ENCODE measurements at places on chromosomes 5 and 9. TPM values are rescaled to one million over a fixed set of nuclear protein-coding genes. Genes with fewer than 3 reads are reported as not detected.

GRCh38 chr9:120758544-120758943 lies 34.7 kb downstream of the FBXW2 start:
- peaks cover 12% of the 10 kb centered on the region for H3K36me3 ChIP-seq
- no peaks in the 10 kb centered on the region for H3K27me3 ChIP-seq
- peak overlapping the region; percentile 5 for H3K27ac ChIP-seq

DNA sequence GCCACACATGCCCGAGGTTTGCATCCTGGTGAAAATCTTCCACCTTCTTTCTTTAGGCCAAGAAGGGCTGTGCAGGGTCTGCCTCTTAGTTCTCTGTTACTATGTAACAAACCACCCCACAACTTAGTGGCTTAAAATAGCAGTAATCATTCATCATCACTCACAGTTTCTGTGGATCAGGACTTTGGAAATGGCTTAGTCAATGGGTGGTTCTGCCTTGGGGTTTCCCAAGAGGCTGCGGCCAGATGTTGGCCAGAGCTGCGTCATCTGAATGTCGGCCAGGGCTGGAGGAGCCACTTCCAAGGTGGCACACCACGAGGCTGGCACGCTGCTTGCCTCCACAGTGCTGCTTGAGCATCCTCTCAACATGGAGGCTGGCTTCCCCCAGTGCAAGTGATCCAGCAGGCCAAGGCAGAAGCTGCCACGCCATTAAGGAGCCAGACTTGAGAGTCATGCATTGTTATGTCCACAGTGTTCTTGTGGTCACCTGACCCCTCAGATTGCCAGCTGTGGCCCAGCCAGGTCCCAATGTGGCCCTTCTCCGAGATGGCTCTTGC lies 135.2 kb downstream of the RXRA start:
- no peak overlapping the region for H3K27ac ChIP-seq
- no peaks in the 10 kb centered on the region for H3K36me3 ChIP-seq
- H3K27me3 ChIP-seq: no peaks in the 10 kb centered on the region
- H3K4me1 ChIP-seq: peaks cover 4% of the 10 kb centered on the region
- no peak overlapping the region for H3K4me3 ChIP-seq

- H3K4me1 ChIP-seq: no peaks in the 10 kb centered on the region
- H3K27ac ChIP-seq: no peak overlapping the region
- no peak for DNase-seq
- no peaks in the 10 kb centered on the region for H3K27me3 ChIP-seq
- no peaks in the 10 kb centered on the region for H3K36me3 ChIP-seq
- no peak overlapping the region for H3K4me3 ChIP-seq
Observed at GRCh38 chr9:106797299-106797698, 65.7 kb upstream of the ZNF462 start.

The SEC61B gene
- total RNA-seq: 166 TPM

DNA sequence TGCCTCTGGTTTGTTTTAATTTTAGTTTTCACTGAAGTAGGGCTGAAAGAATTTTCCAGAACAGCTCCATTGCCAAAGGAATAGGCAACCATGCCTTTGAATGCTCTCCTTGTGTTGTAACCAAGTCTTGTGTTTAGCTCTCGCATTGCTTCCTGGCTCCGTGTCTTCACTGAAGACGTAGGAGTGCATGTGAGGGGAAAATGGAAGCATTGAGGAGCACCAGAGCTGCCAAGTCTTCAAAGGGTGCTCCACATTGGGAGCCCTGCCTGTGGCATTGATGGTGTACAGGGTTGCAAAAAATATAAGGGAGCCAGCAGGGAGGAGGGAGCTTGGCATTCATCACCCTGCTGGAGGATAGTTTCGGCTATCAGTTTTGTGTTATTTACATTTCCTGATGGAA lies 86.6 kb downstream of the NTRK2 start:
- no peak overlapping the region for H3K27ac ChIP-seq
- H3K36me3 ChIP-seq: no peaks in the 10 kb centered on the region
- peaks cover 52% of the 10 kb centered on the region for H3K4me1 ChIP-seq
- H3K4me3 ChIP-seq: no peak overlapping the region

DNA sequence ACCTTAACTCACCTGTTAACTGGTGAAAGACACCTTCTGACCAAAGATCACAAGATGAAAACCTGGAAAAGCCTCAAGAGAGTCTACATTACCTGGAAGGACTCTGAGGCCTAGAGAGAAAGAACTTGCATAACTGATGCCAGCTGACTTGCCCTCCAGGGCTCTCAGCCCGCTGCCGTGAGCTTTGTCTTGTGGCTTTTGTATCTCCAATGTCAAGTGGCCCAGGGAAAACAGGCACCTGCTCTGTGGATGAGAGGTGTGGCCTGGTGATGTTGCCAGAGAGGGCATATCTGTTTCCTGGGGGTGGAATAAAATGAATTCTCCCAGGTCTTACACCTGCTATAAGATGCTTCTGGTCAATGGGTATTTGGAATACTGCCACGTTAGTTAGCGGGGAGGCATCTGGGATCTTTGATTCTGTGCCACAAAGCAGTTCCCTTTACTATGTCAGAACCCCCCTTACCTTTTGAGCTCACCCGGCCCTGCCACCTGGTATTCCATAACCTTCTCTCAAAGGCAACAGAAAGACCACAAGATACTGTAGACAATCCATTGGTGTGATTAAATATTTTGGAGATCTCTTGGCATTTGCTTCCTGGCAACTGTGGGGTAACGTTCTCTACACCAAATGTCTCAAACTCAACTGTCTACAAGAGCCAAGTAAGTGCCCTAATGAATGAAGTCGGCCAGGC lies 54.9 kb upstream of the N4BP3 start:
- H3K27ac ChIP-seq: no peak overlapping the region
- DNase-seq: no peak
- no peak overlapping the region for H3K4me3 ChIP-seq

DNA sequence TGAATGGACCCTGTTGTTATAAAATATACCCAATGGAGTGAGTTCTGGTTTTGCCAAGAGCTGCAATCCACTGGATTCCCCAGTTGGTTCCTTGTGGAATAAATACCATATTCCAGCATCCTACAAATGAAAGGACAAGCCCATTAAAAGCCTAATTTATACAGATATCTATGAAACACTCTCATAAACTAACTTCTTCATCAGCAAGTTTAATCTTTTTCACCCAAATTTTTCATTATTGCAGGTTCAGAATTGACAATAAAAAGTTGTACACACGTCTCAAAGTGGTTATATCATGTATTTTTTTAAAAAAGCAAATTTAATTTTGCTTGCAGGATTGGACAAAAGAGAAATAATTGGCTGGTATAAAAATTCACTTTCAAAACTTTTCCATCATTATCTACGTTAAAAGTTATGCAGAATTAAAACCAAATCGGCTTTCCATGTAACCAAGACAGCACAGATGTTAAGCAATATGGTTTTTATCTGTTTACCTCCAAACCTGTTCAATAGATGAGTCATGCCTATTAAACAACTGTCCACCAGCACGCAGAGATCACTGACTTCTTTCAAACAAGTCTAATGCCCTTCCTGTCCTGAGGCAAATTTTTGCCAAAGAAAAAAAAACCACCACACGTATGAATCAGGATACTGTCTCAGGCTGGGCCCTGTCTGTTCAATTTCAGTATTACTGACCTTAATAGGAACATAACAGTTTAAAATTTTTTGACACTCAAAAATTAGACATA lies 42.5 kb downstream of the CEMIP2 start:
- H3K36me3 ChIP-seq: peaks cover 48% of the 10 kb centered on the region
- H3K27ac ChIP-seq: no peak overlapping the region
- H3K4me3 ChIP-seq: no peak overlapping the region
- DNase-seq: no peak
- H3K4me1 ChIP-seq: peaks cover 7% of the 10 kb centered on the region

The TXNDC8 gene
- total RNA-seq: not detected

The GLRA1 gene
- total RNA-seq: not detected

The C5orf58 gene
- total RNA-seq: not detected

DNA sequence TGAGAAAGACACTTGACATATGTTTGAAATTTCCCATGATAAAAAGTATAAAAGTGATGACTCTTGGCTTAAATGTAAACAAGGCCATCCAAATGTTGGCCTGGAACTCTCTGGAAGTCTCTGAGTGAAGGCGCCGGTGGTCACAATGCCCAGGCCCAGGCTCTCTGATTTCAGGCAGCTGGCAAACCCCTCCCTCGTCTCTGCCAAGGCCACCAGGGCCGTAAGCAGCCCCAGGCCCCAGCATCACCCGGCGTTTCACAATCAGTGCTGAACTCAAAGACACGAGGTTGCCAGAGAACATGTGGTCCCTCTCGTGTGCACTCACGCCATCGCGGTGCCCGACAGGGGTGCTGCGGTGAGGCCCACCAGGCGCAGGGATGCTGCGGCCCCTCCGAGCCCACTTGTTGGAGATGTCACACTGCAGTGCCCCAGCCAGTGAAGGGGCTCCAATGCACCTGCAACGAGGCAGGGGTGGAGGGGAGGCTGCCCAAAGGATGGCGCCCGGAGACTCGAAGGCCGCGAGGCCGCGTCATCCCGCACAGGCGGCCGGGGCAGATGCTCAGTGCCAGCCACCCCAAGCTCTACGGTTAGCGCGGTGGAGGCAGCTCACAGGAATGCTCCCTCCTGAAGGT lies 15.0 kb downstream of the LPCAT1 start:
- peaks cover 8% of the 10 kb centered on the region for H3K36me3 ChIP-seq
- H3K4me3 ChIP-seq: no peak overlapping the region
- H3K27me3 ChIP-seq: no peaks in the 10 kb centered on the region
- peaks cover 22% of the 10 kb centered on the region for H3K4me1 ChIP-seq

The TLE1 gene
- total RNA-seq: 0.22 TPM

The ISCA1 gene
- total RNA-seq: 21.4 TPM

DNA sequence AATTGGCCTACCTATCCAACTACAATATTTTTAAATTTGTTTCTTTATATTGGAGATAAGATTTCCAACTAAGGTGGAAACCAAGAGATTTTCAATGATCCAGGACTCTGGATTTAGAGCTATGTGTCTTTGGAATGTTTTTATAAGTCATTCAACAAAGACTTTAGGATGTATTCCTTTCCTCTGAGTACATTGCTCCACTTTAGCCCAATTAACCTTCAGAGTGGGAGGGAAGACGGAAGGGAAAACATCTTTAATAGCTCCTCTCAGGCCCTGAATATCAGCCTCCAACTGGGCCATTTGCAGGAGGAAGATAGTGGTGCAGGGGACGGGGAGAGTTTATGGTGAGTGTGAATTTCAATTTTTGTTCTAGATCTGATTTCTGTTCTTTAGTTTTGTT lies 239.2 kb downstream of the PIK3R1 start:
- no peak for DNase-seq
- peaks cover 20% of the 10 kb centered on the region for H3K4me1 ChIP-seq
- H3K4me3 ChIP-seq: no peak overlapping the region
- H3K27me3 ChIP-seq: no peaks in the 10 kb centered on the region
- H3K36me3 ChIP-seq: no peaks in the 10 kb centered on the region

DNA sequence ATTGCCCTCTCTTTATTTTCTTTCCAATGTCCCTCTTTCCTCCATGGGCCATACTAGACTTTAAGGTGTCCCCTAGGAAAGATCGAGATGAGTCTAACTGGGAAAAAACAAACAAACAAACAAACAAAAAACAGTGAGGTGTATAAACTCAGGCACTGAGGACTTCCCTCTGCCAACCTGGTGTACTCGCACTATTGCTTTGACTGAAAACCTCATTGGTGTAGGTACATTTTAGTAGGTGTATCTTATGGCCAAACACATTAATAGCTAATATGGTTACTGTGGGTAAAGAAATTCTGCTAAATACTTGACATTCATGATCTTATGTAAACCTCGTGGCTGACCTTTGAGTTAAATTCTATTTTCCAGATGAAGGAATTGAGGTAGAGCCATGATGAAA lies 74.3 kb downstream of the TNC start:
- H3K4me3 ChIP-seq: no peak overlapping the region
- peaks cover 1% of the 10 kb centered on the region for H3K27me3 ChIP-seq
- DNase-seq: no peak
- H3K36me3 ChIP-seq: no peaks in the 10 kb centered on the region
- peaks cover 19% of the 10 kb centered on the region for H3K4me1 ChIP-seq
- H3K27ac ChIP-seq: no peak overlapping the region

GRCh38 chr9:112200711-112201110 lies 25.6 kb upstream of the SUSD1 start:
- no peaks in the 10 kb centered on the region for H3K27me3 ChIP-seq
- H3K27ac ChIP-seq: no peak overlapping the region
- no peak for DNase-seq
- no peaks in the 10 kb centered on the region for H3K4me1 ChIP-seq
- no peak overlapping the region for H3K4me3 ChIP-seq

GRCh38 chr5:170860818-170861666 lies 776 bp upstream of the RANBP17 start:
- no peak overlapping the region for H3K4me3 ChIP-seq
- peaks cover 31% of the 10 kb centered on the region for H3K27me3 ChIP-seq
- H3K27ac ChIP-seq: no peak overlapping the region
- peaks cover 15% of the 10 kb centered on the region for H3K36me3 ChIP-seq
- H3K4me1 ChIP-seq: peaks cover 5% of the 10 kb centered on the region

The CTSV gene
- 1.1 TPM for total RNA-seq

GRCh38 chr9:15927161-15927560 lies 374.3 kb downstream of the CCDC171 start:
- H3K4me1 ChIP-seq: no peaks in the 10 kb centered on the region
- no peak overlapping the region for H3K4me3 ChIP-seq
- H3K27me3 ChIP-seq: no peaks in the 10 kb centered on the region
- no peak for DNase-seq
- no peaks in the 10 kb centered on the region for H3K36me3 ChIP-seq

- no peaks in the 10 kb centered on the region for H3K4me1 ChIP-seq
- no peaks in the 10 kb centered on the region for H3K36me3 ChIP-seq
- no peaks in the 10 kb centered on the region for H3K27me3 ChIP-seq
- DNase-seq: no peak
Observed at GRCh38 chr5:13660072-13660471, 284.4 kb downstream of the DNAH5 start.

GRCh38 chr5:96778409-96778808 lies 29.3 kb downstream of the ERAP1 start:
- DNase-seq: no peak
- no peak overlapping the region for H3K27ac ChIP-seq
- H3K27me3 ChIP-seq: no peaks in the 10 kb centered on the region

DNA sequence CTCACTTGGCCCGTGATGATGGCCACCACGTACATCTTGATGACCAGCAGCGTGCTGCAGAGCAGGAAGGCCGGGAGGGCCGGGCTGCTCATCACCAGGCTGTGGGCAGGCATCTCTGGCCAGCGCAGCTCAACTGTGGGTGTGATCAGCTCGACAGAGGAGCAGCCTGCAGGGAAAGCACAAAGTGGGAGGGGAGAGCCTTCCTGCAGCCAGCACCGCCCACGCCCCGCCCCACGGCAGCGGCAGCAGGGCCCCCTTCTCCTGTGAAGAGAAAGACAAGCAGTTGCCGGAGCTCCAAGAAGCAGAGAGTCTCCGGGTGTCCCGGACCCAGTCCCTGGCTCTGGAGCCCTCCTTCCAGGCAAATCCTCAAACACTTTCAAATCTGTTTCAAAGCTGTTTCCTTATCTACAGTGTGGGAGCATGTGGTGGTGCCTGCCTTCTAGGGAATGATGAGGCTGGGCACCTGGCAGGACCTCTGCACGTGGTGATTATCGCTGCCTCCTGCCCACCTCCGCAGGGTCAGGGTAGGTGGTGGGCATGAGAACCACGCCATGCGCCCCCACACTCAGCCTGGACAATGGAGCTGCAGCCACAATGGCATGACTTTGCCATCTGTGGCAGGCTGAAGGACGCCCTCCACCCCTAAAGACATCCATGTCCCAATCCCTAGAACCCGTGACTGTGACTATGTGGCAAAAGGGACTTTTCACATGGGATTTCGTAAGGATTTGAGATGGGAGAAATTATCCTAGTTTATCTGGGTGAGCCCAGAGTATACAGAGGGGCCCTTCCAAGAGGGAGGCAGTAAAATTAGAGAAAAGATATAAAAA lies at the start of gene PTGES:
Gene PTGES (minus strand): TSS at position 143 of the 830 bp plus-strand sequence. CDS start 30 bp downstream, at position 113.
- no peak within 1 kb of the TSS for H3K27ac ChIP-seq
- no peaks in the 10 kb centered on the region for H3K36me3 ChIP-seq
- peaks cover 15% of the 10 kb centered on the region for H3K4me1 ChIP-seq
- no peak within 1 kb of the TSS for H3K4me3 ChIP-seq
- H3K27me3 ChIP-seq: peaks cover 6% of the 10 kb centered on the region

GRCh38 chr9:74284581-74285450 lies 212.3 kb upstream of the RORB start:
- DNase-seq: no peak
- H3K27ac ChIP-seq: no peak overlapping the region
- no peaks in the 10 kb centered on the region for H3K36me3 ChIP-seq
- H3K27me3 ChIP-seq: no peaks in the 10 kb centered on the region

All from activated CD4-positive, alpha-beta memory T cell treated with anti-CD3 and anti-CD28 coated beads for 36 hours (primary cell).